Astrocyte of the cerebellum (primary cell): ENCODE measurements at places on chromosomes 11 and 22.

DNA sequence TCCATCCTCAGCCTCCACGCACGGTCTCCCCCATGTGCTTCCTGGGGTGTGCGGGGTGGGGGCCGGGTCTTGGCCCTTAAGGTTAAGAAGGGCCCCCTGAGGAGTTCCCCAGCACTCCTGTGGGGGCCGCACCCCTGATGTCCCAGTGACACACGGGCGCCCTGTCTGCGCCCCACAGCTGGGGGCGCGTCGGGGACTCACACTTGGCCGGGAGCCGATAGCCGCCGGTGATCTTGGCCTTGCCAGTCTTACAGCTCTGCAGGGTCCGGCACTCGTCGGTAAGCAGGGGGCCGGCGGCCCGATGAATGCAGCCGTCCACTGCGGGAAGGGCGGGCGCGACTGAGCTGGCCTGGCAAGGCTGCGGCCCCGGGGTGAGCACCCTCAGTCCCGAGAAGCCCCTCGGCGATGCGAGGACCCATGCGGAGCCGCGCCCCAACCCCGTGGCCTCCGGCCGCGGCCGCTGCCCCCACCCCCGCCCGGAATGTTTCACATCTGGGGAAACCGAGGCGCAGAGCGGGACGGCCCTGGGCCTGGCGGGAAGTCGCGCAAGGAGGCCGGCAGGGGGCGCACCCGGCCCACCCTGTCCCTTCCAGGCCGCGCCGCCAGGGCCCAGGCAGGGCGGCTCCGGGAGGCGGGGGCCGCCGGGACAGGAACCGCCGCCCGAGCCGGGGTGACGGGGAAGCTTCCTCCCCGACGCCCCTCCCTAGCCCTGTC lies 13.9 kb downstream of the OTUB1 start:
- peak; percentile 23 for DNase-seq

- no peak for DNase-seq
These were observed 930 bp downstream of the SCYL1 start for GRCh38 chr11:65525546-65526480.

DNA sequence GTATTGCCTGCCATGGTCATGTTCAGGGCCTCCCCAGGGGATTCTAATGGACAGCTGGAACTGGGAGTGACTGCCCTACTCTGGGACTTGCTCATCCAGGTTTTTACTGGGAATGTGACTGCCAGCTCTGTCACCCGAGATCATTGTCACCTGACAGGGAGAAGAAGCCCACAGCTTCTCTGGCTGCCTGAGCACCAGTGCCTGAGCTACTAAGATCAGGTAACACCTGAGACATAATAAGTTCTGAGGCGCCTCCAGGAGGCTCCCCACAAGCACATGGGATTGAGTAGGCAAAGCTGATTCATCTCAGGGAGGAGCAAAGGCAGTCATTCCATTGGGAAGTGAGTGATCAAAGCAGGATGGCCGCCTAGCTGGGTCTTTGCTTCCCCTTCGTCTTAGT lies 84.2 kb upstream of the GALNT18 start:
- DNase-seq, result no peak

DNA sequence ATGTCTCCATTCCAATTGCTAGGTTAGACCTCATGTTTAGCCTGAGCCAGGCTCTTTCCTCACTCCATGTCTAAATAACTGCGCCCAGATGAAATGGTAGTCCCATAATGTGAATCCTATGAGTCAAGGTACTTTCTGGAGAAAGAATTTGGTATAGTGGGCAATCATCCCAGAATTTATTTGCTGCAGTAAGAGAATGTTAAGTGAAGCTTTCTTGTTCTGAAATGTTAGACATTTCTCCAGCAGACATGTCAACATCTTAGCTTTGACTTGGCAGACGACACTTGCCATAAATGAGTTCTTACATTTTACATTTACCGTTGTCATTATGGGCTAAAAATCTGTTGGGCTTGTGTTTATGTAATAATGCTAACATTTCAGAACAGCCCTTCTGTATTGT lies 165.2 kb downstream of the PGR start:
- DNase-seq, result peak; percentile 31
